ENCODE measurements at places on chromosomes 2 and 18.

GRCh38 chr18:48375150-48375800, 33.9 kb downstream of the ZBTB7C start:
- DNase-seq: no peak

- no peak for DNase-seq
Observed at GRCh38 chr2:143466391-143466790, 337.2 kb downstream of the ARHGAP15 start.

- no peak for DNase-seq
Observed at GRCh38 chr2:221606424-221606823, 34.3 kb upstream of the EPHA4 start.

DNA sequence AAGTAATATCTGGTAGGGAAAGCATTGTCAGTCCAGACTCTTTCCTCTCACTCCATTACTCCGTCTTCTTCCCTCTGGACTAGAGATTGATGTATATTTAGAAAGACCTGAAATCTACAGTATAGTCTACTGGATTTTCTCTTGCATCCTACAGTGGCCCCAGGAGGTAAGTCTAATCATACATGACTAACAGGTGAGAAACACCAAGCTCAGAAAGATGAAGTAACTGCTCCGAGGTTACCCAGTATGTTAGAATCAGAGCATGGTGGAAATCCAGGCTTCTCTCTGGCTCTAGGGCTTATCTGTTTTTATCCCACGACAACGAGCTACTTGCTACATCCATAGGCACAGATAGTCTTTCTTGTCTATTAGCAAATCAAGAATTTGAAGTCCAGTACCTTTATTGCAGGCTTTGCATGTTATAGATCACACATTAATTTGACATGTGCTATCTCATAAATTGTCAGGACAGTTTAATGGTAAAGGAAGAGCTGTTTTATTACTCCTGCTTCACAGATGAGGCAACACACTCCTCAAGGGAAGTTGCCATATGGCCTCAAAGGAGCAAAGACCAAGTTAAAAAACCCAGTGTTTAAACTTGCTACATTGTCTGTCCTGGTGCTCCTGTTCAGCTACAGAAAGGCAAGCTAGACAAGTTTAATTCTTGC, 484.3 kb downstream of the THSD7B start:
- DNase-seq: no peak

DNA sequence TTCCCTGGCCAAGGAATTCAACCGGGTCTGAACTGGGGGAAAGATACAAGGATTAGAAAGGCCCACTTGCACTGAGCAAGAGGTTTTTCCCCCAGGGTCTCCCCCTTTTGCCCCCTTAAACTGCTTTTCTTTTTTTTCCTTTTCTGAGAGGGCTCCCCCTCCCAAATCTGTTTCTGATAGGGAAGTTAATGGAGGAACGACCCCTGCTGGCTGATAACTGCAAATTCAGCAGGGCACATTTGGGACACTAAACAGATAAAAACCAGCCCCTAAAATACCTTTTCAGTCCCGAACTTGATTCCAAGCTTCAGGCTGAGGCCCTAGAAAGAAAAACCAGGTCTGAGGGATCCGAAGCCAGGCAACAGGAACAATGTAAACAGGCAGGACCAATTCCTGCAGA, 1012.4 kb upstream of the CRIM1 start:
- DNase-seq: no peak

DNA sequence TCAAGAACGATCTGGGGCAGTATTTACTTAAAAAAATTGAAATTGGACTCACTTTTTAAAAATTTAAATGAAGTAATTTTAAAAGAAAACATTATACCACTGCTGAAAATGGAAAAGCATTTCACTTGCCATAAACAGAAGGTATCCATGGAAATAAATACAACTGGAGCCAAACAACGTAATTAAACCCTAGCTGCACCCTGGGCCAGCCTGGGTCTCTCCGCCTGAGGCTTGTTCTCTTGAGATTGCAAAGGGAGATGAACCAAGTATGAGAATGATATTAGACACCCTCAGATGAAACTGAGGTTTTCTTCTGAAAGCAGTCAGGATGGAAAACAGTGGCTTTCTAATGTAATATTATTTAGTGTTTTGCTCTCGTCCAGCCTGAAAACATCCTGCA, 264.4 kb downstream of the KCNE4 start:
- no peak for DNase-seq

- DNase-seq: no peak
Observed at GRCh38 chr18:48219037-48219809, 190.0 kb downstream of the ZBTB7C start.

GRCh38 chr18:51578406-51578980, 381.0 kb upstream of the MEX3C start:
- DNase-seq: no peak

DNA sequence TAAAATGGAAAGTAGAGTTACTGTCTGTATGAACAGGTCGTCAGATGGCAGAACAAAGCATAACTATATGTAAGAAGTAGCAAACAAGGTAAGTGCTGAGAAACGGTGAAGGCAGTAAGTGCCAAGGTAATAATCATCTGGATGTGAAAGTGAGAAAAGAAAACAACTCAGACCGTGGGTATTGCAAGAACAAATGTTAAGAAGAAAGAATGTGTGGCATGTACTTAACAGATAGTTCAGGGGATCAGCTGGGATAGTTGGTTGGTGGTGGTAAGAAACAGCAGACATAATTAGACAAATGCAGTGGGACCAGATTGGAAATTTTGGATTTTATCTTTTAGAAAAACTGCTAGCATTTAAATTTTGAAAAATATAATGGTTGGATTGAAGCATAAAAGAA, 375.8 kb upstream of the NXPH2 start:
- DNase-seq: no peak

- DNase-seq: no peak
Observed at GRCh38 chr2:199216253-199216652, 241.5 kb downstream of the SATB2 start.

DNA sequence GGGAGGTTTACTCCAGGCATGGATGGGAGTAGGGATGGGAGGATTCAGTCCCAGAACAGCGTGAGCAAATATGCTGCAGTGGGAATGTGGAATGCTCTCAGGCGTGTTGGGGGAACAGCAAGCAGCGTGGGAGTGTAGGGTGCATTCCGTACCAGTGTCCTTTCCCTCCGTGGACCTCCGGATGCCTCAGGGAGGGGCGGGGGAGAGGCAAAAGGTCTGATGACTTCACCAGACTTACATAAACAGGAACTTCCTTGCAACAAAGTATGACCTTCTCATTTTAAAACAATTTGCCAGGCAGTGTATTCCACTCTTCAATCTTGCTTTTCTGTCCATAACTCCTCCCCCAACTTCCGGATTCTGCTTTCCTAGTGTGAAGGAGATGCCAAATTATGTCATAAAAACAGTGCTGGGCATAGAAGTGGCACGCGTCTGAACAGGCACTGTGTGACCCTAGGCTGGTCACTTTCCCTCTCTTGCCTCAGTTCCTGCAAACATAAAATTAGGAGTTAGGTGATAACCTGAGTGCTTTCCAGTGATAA, 36.9 kb downstream of the RPL37A start:
- DNase-seq: peak; percentile 64

- no peak for DNase-seq
Observed at GRCh38 chr2:70691497-70692140, 76.4 kb downstream of the ADD2 start.

- no peak for DNase-seq
Observed at GRCh38 chr2:220442012-220442411, 814.6 kb downstream of the SLC4A3 start.

DNA sequence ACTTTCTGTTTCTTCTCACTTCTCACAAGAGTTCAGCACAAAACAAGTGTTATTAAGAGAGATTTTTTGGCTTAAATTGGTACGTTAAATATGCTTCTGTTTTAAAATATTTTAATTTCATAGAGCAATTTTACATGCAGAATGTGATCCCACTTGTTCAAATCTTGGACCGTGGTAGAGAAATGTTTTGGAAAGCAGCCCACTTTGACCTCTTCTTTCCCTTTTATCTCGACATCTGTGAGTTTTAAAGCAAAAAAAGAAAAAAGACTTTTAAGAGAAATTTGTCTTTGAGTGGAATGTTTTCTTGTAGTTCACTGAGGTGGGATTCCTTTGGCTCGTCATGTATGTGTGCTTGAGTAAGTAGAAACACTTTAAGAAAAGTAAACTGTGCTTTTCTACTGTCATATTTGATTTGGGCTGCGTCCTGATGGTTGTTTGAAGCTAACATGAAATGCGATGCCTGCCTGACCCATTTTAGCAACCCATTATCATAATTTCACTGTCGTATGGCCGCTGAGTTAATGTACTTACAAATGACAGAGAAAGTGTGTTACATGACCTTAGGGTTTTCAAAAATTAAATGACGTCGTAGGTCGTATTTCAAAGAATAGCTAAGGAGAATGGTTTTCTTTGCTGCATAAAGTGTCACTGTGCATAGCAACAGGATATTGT, 54.5 kb downstream of the TSHZ1 start:
- no peak for DNase-seq

DNA sequence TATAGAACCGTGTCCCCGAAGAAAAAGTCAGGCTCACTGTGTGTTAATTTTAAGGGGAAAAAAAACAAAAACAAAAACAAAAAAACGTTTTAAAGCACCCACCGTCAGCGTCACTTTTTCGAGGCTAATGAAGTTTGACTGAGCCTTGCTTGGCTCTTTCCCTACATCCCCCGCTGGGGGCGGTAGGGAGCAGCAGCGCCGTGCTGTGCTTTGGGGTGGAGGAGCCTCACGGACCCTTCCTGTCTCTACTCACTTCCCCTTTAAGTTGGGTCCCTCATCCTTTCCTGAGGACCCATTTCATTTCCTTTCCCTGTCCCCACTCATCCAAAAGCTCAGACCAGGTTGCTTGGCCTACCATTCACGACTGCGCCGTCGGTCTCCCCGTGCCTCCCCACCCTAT, 82.8 kb upstream of the RPL31 start:
- no peak for DNase-seq

- DNase-seq: no peak
Observed at GRCh38 chr18:13313006-13313686, 94.6 kb downstream of the LDLRAD4 start.

- DNase-seq: no peak
Observed at GRCh38 chr18:48179666-48180065, 229.5 kb downstream of the ZBTB7C start.

DNA sequence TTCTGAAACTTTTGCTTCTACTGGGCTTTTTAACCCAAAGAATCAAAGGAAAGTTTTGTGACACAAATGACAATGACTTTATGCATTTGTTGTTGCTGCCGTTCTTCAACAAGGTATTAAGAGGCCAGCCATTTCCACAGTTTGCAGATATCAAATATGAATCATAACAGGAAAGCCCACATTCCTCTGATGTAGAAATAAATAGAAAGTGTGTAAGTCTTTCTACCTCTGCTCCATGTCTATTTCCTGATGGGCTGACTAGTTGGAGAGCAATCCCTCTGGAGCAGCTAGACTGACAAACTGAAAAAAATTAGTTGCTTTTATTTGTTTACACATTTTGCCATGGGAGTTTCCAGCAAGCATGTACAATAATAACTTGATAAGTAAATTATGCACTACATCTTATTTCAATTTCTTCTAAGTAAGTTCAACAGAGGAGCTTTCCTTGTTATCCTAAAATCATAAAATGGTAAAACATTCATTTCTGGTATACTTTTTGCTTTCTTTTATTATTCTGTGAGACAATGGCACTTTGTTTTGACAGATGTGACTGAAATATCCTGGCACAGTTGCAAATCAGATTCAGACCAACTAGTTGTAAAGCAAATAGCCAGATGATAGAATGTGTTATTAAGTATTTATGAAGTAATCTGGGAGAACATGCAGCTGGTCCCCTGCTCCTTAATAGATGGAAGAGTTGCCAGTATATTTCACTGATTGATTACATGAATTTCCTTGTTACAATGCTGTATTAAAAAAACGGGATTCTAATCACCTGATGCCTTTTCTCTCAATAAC, 266.7 kb downstream of the METTL4 start:
- no peak for DNase-seq

GRCh38 chr2:126801473-126801872, 97.2 kb upstream of the TEX51 start:
- DNase-seq: no peak

DNA sequence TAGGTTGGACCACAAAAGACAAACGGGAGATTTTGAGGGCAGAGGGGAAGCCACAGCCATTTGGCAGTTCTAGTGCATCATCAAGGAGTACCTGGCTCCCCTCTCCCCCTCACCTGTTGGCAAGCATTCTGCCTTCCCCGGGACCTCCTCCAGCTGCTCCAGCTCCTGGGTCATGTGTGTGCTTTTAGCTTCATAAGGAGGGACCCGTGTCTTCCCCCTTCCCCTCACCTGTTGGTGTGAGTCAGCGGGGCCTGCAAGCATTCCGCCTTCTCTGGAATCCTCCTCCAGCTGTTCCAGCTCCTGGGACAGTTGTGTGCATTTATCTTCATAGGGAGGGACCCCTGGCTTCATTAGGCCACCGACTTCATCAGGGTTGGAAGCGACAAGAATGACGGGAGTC, 58.8 kb downstream of the SPP2 start:
- DNase-seq: no peak

DNA sequence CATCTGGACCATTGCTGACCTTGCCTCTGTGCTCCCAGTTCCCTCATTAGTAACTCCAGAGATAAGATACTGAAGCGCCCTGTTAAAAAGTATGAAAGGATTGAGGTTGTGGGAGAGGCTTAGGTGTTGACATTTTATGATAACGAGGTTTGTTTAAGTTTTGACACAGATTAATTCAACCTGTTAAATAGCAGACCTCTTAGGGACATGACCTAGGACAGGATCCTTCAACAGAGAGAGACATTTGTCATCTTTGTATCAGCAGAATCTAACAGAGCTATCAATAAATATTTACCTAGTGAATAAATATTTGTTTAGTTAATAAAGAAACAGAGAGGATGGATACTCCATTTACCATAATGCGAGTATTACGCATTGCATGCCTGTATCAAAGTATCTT, 99.5 kb downstream of the DCC start:
- no peak for DNase-seq

GRCh38 chr2:230886671-230887071, 21.9 kb downstream of the ITM2C start:
- DNase-seq: no peak

DNA sequence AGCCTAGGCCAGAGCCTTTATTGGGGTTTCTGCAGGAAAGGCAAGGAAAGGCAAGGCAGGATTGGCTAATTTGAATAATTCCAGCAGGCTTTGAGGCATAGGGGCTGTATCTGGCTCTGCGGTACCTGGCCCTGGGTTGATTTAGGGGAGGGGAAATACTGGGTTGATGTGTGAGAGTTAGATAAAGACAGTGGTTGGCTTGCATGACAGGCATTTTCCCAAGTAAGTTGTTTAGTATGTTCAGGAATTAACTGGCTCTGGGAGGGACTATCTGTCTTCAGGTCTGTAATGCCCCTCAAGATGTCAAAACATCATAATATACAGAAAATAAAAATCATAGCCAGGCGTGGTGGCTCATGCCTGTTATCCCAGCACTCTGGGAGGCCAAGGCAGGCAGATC, 98.7 kb downstream of the UBR3 start:
- no peak for DNase-seq

DNA sequence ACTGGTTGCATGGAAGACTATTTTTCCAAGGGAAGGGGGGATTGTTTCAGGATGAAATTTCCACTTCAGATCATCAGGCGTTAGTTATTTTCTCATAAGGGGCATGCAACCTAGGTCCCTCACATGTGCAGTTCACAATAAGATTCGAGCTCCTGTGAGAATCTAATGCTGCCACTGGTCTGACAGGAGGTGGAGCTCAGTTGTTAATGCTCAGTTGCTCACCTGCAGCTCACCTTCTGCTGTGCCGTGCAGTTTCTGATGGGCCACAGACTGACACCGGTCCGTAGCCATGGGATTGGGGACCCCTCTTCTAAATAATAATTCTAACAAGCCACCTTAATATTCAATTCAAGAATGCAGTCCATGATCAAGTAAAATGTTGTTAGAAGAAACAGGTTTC, 34.9 kb downstream of the PLCL1 start:
- no peak for DNase-seq

- DNase-seq: peak; percentile 21
Observed at GRCh38 chr2:63023444-63023843, 27.2 kb upstream of the OTX1 start.
